A172 (cell line): ENCODE measurements at places on chromosomes 2 and 18. TPM values are rescaled to one million over a fixed set of nuclear protein-coding genes. Genes with fewer than 3 reads are reported as not detected.

GRCh38 chr2:237923481-237924163 is 43.2 kb upstream of the UBE2F start:
- DNase-seq, result no peak

DNA sequence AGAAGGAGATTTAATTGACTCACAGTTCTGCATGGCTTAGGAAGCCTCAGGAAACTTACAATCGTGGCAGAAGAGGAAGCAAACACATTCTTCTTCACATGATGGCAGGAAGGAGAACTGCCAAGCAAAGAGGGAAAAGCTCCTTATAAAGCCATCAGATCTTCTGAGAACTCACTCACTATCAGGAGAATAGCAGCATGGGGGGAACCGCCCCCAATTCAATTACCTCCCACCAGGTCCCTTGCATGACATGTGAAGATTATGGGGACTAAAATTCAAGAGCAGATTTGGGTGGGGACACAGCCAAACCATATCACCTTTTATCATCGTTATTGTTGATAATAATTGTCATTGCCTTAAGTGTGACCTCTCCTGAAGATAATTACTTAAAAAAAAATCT is 197.9 kb upstream of the SLC14A2 start:
- no peak for DNase-seq

GRCh38 chr18:74515620-74516231 is 18.6 kb upstream of the CNDP1 start:
- DNase-seq, result no peak

- DNase-seq, result no peak
These were observed 65.8 kb downstream of the ARHGAP28 start for GRCh38 chr18:6795307-6795706.

CCDC121 gene
- total RNA-seq, result 1.6 and 6.5 TPM in 2 replicates

LAMA1 gene
- total RNA-seq, result 4.4 and 7.2 TPM in 2 replicates

SCN9A gene
- 6.3 and 8.2 TPM in 2 replicates for total RNA-seq

- DNase-seq, result no peak
These were observed 22.9 kb downstream of the COLEC12 start for GRCh38 chr18:477565-477964.

- peak; percentile 96 for DNase-seq
These were observed 40.3 kb upstream of the YPEL5 start for GRCh38 chr2:30106543-30106942.

GRCh38 chr2:168300460-168300859 is 53.1 kb upstream of the STK39 start:
- DNase-seq, result no peak

CKAP2L gene
- total RNA-seq, result 18.0 and 21.0 TPM in 2 replicates

- DNase-seq, result no peak
These were observed 6.1 kb downstream of the STK11IP start for GRCh38 chr2:219603771-219604170.

TCF4 gene
- total RNA-seq, result 55.0 and 100.0 TPM in 2 replicates

DNA sequence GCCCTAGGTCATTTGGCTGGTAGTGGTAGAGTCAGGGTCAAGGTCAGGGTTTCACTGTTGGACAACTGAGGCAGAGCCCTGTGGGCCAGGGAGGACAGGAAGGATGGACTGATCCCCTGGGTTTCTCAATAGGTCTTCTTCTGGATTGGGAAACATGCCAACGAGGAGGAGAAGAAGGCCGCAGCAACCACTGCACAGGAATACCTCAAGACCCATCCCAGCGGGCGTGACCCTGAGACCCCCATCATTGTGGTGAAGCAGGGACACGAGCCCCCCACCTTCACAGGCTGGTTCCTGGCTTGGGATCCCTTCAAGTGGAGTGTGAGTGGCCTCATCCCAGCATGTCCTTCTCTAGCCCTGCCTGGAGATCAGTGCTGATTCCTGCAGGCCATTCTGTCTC is 18.1 kb downstream of the VIL1 start:
- no peak for DNase-seq

DNA sequence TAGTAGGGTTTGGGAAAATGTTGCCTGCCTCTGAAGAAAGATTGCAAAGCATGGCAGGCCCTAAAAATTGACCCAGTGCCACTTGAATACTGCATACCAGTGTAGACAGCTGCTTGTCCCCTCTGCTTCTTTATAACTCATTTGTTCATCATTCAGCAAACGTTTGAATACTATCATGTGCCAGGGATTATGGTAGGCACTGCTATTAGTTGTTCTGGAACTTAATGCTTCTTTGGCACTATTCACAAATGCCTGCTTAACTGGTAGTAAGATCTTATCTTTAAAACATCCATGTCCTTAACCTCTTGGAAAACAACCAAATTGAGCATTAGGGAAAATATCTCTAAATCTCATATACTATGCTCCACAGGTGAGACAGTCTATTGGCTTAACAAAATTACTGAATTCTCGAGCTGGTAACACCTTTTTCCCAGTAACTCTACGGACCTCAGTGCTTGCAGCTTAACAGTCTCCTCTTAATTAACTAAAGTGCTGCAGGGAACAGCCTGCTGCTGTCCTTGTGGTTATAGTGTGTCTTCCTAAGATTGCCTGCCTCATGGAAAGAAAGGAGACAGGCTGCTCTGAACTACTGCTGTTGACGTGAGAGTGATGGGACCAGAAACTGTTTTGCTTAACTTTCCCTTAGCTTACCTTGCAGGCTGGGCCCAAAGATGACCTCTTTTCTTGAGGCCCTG is 93.2 kb downstream of the MIB1 start:
- DNase-seq, result no peak

CROCC2 gene
- total RNA-seq, result 0.02 TPM in 1 of 2 replicates, not detected in the other

KRTCAP3 gene
- not detected in 2 replicates for total RNA-seq

DNA sequence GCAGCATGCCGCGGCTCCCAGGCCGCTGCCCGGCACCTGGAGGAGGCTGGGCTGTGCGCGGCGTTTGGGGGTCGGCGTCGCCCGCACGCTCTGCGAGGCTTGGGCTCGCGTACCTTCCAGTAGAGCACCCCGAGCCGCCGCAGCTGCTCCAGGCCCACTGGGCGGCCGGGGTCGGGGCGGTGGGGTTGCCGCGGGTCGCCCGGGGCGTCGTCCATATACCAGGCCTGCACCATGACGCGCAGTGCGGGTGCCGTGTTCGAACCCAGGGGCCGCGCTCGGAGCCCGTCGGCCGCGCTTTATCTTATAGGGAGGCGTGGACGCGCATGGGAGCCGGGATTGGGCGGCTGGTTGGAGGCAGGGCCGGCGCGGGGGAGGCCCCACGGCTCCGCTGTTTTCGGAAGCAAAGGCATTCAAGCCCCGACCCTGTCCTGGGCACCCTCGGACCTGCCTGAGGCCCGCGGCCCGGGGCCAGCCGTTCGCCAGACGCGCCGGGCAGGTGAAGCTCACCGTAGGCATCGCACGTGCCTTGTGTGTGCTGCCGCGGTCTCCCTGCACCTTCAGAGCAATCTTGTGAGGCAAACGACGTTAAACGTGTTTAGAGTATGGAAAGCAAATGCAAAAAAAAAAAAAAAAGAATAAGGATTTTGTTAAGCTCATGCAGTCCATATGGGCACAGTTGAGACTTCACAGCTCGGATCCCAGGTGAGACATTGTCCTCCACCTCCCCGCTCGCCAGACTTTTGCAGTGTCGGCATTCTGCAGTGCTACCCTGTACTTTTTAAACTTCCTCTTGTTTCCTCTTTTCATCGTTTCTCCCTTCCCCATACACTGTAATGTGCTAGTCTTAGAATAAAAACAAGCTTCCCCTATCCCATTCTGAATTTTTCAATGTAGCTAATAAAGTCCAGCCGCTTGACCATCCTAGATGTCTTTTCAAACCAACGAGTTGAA is at the start of gene ADI1:
Gene ADI1, minus strand, starts transcription at position 277 of the 951 bp plus-strand sequence. Its CDS starts 44 bp downstream, at position 233.
- peak; percentile 65 for DNase-seq

DNA sequence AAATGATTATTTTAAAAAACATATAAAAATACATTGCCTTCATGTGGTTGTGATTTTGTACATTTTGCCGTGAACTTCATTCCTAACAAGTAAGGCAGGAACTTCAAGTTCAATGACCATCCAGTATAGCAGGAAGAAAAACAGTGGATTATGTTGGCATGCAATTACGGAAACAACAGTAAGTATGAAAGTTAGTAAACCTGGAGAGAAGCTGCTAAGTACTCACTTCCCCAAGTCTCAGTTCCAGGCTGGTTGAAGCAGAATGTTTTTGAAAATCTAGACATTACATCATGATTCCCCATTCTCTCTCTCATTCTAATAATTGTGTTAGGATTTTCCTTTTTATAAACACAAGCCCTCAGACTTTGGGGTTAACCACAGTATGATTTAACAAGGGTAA is 987.1 kb upstream of the KLHL29 start:
- DNase-seq, result no peak

GRCh38 chr2:165645930-165646831 is 147.9 kb downstream of the GALNT3 start:
- DNase-seq, result no peak

- DNase-seq, result no peak
These were observed 26.1 kb upstream of the IMP4 start for GRCh38 chr2:130316596-130316995.

DNA sequence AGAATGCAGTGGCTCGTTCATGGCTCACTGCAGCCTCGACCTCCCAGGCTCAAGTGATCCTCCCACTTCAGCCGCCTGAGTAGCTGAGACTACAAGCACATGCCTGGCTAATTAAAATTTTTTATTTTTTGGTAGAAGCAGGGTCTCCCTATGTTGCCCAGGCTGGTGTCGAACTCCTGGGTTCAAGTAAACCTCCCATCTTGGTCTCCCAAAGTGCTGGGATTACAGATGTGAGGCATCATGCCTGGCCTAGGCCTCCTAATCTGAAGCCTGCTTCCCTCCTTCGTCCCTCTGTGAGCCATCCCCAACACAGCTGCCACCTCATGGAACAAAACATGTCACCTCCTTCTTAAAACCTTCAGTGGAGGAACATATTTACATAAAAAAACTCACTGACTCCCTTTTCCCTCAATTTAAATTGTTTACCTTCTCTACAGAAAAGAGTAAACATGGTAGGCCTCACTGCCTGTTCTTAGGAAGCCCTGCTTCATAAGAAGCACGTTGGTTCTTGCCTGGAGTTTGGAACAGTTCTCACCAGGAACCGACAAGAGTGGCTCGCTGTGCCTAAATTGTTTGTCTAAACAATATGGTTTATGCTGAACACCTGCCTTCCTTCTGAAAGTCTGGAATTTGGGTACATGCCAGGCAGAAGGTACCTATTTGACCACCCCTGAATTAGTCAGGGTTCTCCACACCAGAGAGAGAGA is 12.1 kb upstream of the RHOB start:
- no peak for DNase-seq

- DNase-seq, result no peak
These were observed 179.6 kb downstream of the KLHL29 start for GRCh38 chr2:23564615-23564960.

NGEF gene
- total RNA-seq, result 33.3 and 37.5 TPM in 2 replicates

DNA sequence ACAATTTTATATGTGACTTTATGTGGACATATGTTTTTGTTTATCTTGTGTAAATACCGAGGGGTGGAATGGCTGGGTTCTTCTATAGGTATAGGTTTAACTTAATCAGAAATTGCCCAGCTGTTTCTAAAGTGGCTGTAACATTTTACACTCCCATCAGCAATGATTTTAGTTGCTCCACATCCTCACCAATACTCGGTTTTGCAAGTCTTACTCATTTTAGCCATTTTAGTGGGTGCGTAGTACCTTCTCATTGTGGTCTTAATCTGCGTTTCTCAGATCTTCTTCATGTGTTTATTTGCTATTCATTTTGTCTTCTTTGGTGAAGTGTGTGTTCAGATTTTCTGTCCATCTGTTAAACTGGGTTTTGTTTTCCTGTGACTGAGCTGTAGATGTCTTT is 95.4 kb upstream of the BCL2L11 start:
- DNase-seq, result no peak

SFTPB gene
- total RNA-seq, result not detected in 2 replicates

GRCh38 chr18:31497836-31498573 is at the start of gene DSG2:
DSG2 (plus strand) TSS chr18:31498177; CDS start chr18:31498252, 75 bp downstream.
- DNase-seq, result no peak

DNA sequence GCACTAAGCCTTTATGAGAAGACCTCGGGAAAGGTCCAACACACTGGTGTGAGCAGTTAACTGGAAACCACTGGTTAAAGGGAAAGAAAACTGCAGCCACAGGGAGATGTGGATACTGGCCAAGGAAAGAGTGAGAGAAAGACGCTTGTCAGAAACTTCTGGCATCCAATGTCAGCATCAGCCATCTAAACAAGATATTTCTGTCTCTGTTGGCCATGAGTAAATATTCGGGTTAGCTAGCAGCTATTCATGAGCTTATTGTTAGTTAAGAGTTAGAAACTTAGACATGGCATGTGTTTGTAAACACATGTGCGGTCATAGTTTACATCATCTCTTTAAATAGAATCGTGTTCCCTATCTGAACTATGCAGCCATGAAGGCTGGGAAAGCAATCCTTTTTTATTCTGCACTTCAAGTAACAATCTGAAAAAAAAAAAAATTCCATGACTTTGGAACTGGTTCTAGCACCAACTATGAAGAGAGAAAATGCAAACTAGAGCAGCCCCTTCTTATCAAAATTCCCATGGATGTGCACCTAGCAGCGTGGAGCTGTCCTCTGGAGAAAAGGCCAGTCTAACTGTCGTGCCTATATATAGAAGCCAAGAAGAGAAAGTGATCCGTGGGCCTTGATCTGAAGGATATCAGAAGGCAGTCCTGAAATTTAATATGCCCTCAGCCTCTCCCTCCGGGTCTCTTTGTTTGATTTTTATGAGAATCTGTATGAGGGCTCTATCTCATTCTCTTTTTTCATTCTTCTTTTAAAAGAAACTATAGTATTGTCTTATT is 84.0 kb upstream of the RFX8 start:
- no peak for DNase-seq

- DNase-seq, result no peak
These were observed 34.7 kb upstream of the ZSWIM2 start for GRCh38 chr2:186883666-186884065.

DNA sequence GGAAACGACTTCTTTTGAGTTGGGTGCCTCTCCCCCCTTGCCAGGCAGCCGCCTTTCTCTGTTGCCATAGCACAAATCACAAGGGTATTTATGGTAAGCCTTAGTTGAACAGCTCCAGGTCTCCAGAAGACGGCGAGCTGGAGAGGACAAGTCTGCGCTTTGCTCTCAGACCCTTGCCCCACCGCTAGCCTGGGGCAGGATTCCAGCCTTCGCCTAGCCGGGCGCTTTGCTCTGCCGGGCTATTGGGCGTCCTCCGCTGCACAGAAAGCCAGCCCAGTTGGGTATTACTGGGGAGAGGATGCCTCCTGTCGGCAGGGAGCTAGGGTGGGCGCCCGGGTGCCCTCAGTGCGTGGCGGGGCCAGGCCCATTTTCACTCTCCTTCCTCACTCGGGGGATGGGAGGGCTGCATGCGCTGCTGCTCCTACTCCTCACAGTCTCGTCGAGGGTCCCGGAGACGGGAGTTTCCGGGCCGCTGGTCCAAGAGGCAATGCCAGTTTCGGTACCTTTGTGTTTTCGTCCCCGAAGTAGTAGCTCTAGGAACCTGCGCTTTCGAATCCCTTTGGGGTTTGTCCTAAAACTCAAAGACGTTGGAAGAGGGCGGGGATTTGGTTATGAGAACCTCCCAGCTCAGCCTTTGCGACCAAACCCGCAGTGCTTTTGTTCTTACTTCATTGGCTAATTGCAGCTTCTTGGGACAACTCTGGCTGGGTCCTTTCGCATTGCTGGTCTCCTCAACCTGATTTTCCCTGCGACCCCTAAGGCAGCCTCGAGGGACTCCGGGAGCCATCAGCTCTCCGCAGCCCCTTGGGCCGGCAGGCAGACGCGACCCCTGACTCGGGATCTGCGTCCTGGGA is 3.6 kb upstream of the DLX2 start:
- DNase-seq, result no peak

GRCh38 chr2:148255929-148256328 is 235.0 kb downstream of the MBD5 start:
- no peak for DNase-seq

SIX3 gene
- not detected in 2 replicates for total RNA-seq

GRCh38 chr18:2920027-2920426 is 73.2 kb downstream of the EMILIN2 start:
- DNase-seq, result no peak

- DNase-seq, result no peak
These were observed 127.9 kb upstream of the DOCK10 start for GRCh38 chr2:225170162-225170561.
